Calu3 (cell line): ENCODE measurements at places on chromosomes 2 and 18. TPM values are rescaled to one million over a fixed set of nuclear protein-coding genes. Genes with fewer than 3 reads are reported as not detected.

DNA sequence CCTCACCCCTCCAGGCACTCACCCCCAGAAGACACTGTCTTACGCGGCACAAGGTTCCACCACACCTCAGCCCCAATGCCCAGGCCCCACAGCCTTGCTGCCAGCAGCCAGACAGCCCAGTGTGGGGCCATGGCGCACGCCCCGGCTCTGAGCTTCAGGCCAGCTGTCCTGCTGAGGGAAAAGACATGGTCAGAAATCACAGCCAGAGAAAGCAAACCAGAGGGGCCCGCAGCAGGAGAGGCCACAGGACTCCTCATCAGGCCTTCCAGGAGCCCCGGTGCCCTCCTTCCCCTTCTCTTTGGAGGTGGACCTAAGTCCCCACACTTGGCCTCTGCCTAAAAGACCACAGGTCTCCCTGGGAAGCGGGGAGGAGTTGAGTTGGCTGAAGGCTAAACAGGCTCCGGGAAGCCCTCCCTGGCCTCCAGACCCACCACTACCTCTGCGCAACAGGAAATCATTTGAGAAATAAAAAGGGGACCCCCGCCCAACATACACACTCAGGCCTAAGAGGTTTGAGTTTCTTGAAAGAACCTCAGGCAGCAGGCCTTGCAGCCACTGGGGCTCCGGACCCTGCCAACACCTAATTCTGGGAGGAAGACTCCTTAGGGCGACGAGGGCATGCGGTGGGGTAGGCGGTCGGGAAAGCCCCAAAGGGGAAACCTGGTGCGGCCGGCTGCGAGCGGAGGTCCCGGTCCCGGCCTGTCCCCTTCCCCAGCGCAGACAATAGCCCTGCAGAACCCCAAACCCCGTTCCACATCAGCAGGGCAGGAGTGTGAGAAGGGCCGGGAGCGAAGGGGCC lies 1.9 kb downstream of the SEMA4C start:
- no peaks in the 10 kb centered on the region for H3K4me1 ChIP-seq
- H3K27ac ChIP-seq, result peak overlapping the region; percentile 52
- no peak for DNase-seq
- no peaks in the 10 kb centered on the region for H3K27me3 ChIP-seq
- peak overlapping the region; percentile 81 for H3K4me3 ChIP-seq
- H3K36me3 ChIP-seq, result peaks cover 51% of the 10 kb centered on the region

DNA sequence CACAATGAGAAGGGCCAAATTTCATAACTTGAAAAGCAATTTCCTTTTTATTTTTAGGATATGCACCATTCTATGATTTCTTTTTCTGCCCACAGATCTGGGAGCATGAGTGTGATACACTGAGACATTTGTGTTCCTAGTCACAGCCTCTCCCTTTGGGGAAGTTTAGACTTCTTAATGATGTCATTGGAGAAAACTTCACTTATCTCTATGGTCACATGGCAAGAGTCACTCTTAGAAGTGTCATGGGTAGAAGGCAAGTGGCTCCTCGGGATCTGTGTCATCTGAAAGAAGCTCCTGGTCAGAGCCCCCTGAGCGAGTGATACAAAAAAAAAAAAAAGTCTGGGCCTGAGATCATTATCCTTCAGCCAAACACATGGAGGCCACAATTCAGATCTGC lies 62.5 kb upstream of the LGALSL start:
- H3K36me3 ChIP-seq, result no peaks in the 10 kb centered on the region
- H3K27ac ChIP-seq, result no peak overlapping the region
- no peak overlapping the region for H3K4me3 ChIP-seq
- H3K4me1 ChIP-seq, result no peaks in the 10 kb centered on the region

- H3K27ac ChIP-seq, result peak overlapping the region; percentile 85
- no peak for DNase-seq
- H3K4me3 ChIP-seq, result peak overlapping the region; percentile 76
- peaks cover 37% of the 10 kb centered on the region for H3K4me1 ChIP-seq
- H3K27me3 ChIP-seq, result no peaks in the 10 kb centered on the region
Measured at GRCh38 chr18:35582899-35583558, 1.5 kb downstream of the GALNT1 start.

DNA sequence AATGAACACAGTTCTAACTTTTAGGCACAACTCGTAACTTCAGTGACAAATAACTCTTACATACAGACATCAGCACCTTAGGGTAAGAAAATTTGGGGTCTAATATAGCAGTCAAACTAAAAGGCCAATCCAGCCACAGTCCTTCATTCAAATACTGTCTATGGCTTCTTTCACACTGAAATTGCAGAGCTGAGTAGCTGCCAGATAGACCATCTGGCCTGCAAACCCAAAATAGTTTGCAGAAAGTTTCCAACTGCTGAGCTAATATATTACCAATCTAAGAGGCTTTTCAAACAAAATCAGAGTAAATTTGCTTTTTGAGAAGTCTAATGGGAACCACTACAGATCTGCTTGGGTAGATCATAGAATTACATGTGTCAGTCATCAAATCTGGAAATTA lies 183.4 kb downstream of the GALR1 start:
- no peaks in the 10 kb centered on the region for H3K4me1 ChIP-seq
- no peak overlapping the region for H3K4me3 ChIP-seq
- no peaks in the 10 kb centered on the region for H3K27me3 ChIP-seq

The POTEE gene
- total RNA-seq, result 0.17 and 0.31 TPM in 2 replicates

GRCh38 chr2:64975232-64975821 lies 13.9 kb upstream of the SLC1A4 start:
- H3K4me1 ChIP-seq, result peaks cover 8% of the 10 kb centered on the region
- no peak for DNase-seq

DNA sequence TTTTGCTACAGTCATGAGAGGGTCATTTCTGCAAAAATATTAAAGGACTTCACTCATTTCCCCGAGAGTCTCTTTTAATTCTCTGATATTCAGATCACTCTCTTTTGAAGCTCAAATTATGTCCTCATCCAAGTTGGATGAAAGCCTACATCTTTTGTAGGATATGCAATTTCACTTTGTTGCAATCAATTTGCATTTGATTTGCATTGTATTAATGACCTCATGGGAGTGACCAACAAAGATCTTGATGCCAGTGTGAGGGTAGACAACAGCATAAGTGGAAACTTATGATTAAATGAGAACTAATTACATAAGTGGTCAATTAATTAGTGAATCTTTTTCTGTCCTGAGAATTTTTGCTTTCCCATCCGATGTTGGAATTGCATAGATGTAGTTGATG lies 60.3 kb upstream of the UPP2 start:
- H3K27me3 ChIP-seq, result no peaks in the 10 kb centered on the region
- no peaks in the 10 kb centered on the region for H3K36me3 ChIP-seq
- H3K4me3 ChIP-seq, result no peak overlapping the region
- DNase-seq, result no peak
- no peak overlapping the region for H3K27ac ChIP-seq

GRCh38 chr18:42274488-42275137 lies 319.6 kb downstream of the PIK3C3 start:
- no peaks in the 10 kb centered on the region for H3K4me1 ChIP-seq
- H3K4me3 ChIP-seq, result no peak overlapping the region
- no peak for DNase-seq
- H3K27ac ChIP-seq, result no peak overlapping the region

GRCh38 chr2:25700221-25700660 lies 26.9 kb upstream of the DTNB start:
- no peak overlapping the region for H3K4me3 ChIP-seq
- H3K36me3 ChIP-seq, result no peaks in the 10 kb centered on the region
- no peak overlapping the region for H3K27ac ChIP-seq
- peaks cover 7% of the 10 kb centered on the region for H3K27me3 ChIP-seq

- H3K4me1 ChIP-seq, result peaks cover 17% of the 10 kb centered on the region
- DNase-seq, result no peak
- H3K27ac ChIP-seq, result no peak overlapping the region
- H3K36me3 ChIP-seq, result peaks cover 14% of the 10 kb centered on the region
- H3K4me3 ChIP-seq, result peak overlapping the region; percentile 12
Measured at GRCh38 chr2:199922856-199923255, 11.8 kb downstream of the C2orf69 start.

DNA sequence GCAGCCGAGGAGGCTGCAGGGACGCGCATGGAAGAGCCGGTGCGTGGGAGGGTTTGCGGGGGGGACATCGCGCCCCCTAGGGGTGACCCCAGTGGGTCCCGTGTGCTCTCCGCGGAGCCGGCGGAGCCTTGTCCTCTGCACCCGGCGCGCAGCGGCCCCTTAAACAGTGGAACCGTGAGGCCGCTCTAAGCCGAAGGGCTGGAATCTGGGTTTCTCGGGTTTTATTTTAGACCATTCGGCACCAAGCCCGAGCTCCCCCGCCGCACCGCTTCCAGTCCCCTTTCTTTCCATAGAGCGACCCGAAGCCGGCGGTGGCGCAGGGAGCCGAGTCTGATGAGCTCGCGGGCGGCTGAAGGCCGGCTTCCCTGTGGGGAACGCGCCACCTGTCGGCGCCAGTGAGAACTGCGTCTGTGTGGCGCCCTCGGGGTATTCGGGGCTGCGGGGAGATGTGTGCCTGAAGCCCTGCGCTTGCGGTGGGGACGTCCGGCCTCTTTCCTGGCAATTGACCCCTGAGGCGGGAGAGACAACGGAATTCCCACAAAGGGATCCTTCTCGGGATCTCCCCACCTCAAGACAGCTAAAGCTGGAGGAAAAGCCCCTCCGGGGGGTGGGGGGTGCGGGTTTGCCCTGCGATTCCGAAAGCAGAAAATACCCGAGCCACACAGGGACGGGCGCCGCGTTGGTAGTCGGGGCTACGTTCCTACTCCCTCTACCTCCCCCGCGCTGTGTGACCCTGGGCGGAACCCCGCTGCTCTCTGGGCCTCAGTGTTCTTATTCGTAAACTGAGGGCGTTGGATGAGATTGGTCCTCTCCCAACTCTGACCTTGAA lies 8.2 kb upstream of the EN1 start:
- H3K4me3 ChIP-seq, result peak overlapping the region; percentile 72
- H3K27me3 ChIP-seq, result peaks cover 12% of the 10 kb centered on the region
- peaks cover 6% of the 10 kb centered on the region for H3K36me3 ChIP-seq
- peak; percentile 93 for DNase-seq

GRCh38 chr18:24000613-24001490 lies 13.7 kb upstream of the TTC39C start:
- no peak overlapping the region for H3K4me3 ChIP-seq
- H3K4me1 ChIP-seq, result peaks cover 19% of the 10 kb centered on the region
- H3K27me3 ChIP-seq, result no peaks in the 10 kb centered on the region
- H3K27ac ChIP-seq, result no peak overlapping the region

- H3K27me3 ChIP-seq, result no peaks in the 10 kb centered on the region
- H3K4me3 ChIP-seq, result no peak overlapping the region
- no peak for DNase-seq
Measured at GRCh38 chr18:69401226-69401971, 711 bp downstream of the DOK6 start.

DNA sequence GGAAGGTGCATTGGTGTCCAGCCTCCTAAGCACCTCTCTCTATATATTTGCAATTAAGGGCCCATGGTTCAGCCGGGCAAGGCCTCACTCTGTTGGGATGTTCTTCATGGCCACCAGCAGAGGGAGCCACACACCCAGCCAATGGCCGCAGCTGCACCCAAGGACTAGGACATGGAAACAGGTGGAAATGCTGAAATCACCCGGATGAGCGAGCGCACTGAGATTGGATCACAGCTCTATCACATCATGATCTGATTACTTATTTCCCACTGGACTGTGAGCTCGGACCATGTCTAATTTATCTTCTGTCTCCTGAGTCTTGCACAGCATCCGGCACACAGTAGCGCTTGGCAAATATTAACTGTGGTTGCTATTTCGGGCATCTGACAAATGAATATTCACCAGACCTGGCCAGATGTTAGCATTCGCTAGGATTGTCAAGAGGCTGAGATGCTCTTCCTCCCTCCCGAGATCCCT lies 31.2 kb downstream of the KIF3C start:
- DNase-seq, result peak; percentile 86
- peak overlapping the region; percentile 46 for H3K4me3 ChIP-seq
- H3K27ac ChIP-seq, result no peak overlapping the region
- H3K36me3 ChIP-seq, result no peaks in the 10 kb centered on the region

GRCh38 chr2:98761267-98761781 lies 30.4 kb upstream of the MGAT4A start:
- H3K27ac ChIP-seq, result no peak overlapping the region
- H3K4me1 ChIP-seq, result peaks cover 38% of the 10 kb centered on the region
- H3K27me3 ChIP-seq, result no peaks in the 10 kb centered on the region
- peak; percentile 17 for DNase-seq
- peaks cover 8% of the 10 kb centered on the region for H3K36me3 ChIP-seq
- no peak overlapping the region for H3K4me3 ChIP-seq

GRCh38 chr18:73535189-73535588 lies 612.4 kb downstream of the FBXO15 start:
- no peaks in the 10 kb centered on the region for H3K27me3 ChIP-seq
- H3K4me3 ChIP-seq, result no peak overlapping the region
- DNase-seq, result no peak
- H3K36me3 ChIP-seq, result no peaks in the 10 kb centered on the region
- no peak overlapping the region for H3K27ac ChIP-seq

- no peak overlapping the region for H3K27ac ChIP-seq
- peaks cover 49% of the 10 kb centered on the region for H3K4me1 ChIP-seq
- DNase-seq, result no peak
- H3K27me3 ChIP-seq, result no peaks in the 10 kb centered on the region
- peaks cover 37% of the 10 kb centered on the region for H3K36me3 ChIP-seq
Measured at GRCh38 chr2:201262718-201263117, 2.4 kb downstream of the CASP8 start.

DNA sequence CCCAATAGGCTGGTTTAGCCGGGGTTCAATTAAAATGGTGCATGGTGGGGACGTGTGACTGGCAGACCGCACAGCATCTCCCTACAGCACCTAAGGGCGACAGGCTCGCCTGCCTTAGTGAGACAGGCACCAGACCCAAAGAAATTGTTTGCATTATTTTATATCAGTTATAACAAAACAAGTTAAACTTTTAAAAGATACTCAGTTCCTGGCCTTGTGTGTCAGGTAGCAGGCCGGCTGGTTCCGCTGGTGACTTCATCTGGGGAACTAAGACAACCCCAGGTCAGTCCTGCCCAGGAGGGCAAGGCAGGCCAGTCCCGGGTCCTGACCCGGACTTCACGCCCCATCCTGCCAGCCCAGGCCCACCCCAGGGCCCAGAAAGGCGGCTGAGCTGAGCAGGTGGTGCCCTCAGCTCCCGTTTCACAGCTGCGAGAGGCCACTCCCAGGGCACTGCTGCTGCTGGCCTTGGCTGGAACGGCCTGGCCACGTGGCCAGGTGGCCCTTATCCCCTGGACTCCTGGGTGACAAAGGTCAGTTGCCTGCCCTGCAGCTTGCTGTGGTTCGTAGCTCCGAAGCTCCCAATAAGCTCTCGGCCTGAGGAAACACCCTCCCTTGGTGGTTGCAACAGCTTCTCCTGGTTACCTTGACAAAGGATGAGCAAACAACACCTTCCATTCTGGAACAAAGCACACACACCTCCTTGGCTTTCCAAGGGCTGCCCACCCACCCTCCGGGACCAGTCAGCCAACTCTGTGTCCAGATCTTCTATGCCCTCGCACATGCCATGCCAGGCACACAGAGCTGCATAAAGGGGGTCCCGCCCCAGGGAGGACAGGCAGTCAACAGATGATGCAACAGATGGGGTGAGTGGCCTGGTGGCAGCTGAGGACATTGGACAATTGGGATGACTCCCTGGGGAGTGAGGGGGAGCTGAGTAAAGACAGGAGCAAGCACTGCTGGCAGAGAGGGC lies 11.3 kb upstream of the AGXT start:
- no peaks in the 10 kb centered on the region for H3K4me1 ChIP-seq
- no peak overlapping the region for H3K4me3 ChIP-seq
- no peaks in the 10 kb centered on the region for H3K36me3 ChIP-seq
- no peak overlapping the region for H3K27ac ChIP-seq
- peaks cover 51% of the 10 kb centered on the region for H3K27me3 ChIP-seq
- DNase-seq, result no peak

GRCh38 chr2:46297546-46298271 lies 502 bp downstream of the EPAS1 start:
- peaks cover 23% of the 10 kb centered on the region for H3K4me1 ChIP-seq
- H3K4me3 ChIP-seq, result peak overlapping the region; percentile 95
- DNase-seq, result peak; percentile 81
- peaks cover 29% of the 10 kb centered on the region for H3K36me3 ChIP-seq

The FOXI3 gene
- total RNA-seq, result not detected in 2 replicates
